ENCODE measurements at places on chromosomes 16 and 17.

GRCh38 chr17:55518510-55518909 lies 7.3 kb upstream of the SMIM36 start:
- DNase-seq = no peak

GRCh38 chr17:35146214-35146833 lies 1.3 kb upstream of the UNC45B start:
- DNase-seq = no peak

GRCh38 chr17:79695797-79696609 lies 34.7 kb upstream of the ENPP7 start:
- DNase-seq = no peak

- DNase-seq = no peak
These were observed 681.4 kb downstream of the CDH11 start for GRCh38 chr16:64440421-64440831.

GRCh38 chr16:49150341-49150740 lies 131.3 kb downstream of the CBLN1 start:
- DNase-seq = no peak

DNA sequence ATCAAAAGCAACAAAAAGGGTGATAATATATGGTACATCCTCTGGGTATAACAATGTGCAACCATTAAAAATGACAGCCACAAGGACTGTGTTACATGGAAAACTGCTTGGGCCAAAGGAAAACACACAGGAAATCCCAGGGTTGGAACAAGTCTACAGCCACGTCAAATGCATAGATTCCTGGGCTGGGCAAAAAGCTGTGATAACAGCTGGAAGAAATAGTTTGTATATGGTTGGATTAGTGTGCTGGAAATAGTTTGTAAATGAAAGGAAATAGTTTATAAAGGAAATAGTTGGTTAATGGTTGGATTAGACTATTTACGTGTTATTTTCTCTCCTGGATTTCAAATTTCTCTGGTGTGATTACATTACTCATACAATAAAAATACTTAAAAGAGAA lies 2.6 kb downstream of the HSD17B2 start:
- no peak for DNase-seq

DNA sequence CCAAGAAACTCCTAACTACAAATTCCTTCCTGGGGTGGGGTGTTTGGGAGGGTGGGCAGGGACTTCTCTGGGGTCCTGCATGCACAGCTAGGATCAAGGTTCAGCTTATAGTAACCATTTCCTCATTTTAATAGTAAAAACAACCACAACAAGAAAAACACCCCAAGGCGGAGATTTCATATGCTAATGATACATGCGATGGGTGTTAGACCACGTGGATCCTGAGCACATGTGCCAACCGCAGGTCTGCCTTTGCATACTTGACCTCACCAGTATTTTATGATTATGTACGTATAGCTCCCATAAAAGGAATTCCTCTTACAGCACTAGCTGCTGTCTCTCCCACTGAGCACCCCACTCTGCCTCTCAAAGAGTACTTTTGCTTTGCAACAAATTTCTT lies 1.9 kb downstream of the KRTAP4-11 start:
- DNase-seq = no peak

Measured in stimulated activated CD4-positive, alpha-beta T cell treated with anti-CD3 and anti-CD28 coated beads, TNF-alpha, amount 100 ng/mL, for 1 hour (primary cell).